Heart left ventricle (tissue), 16 donors: ENCODE measurements at places on chromosomes 12 and 14.

GRCh38 chr12:94844452-94844851 lies 159.0 kb downstream of the NDUFA12 start:
- no peaks in the 10 kb centered on the region for H3K36me3 ChIP-seq
- no peaks in the 10 kb centered on the region for H3K27me3 ChIP-seq
- H3K4me3 ChIP-seq, result no peak overlapping the region

- DNase-seq, result no peak
- no peak overlapping the region for H3K27ac ChIP-seq
- no peaks in the 10 kb centered on the region for H3K27me3 ChIP-seq
Observed at GRCh38 chr12:60176891-60177290, 581.1 kb downstream of the SLC16A7 start.

DNA sequence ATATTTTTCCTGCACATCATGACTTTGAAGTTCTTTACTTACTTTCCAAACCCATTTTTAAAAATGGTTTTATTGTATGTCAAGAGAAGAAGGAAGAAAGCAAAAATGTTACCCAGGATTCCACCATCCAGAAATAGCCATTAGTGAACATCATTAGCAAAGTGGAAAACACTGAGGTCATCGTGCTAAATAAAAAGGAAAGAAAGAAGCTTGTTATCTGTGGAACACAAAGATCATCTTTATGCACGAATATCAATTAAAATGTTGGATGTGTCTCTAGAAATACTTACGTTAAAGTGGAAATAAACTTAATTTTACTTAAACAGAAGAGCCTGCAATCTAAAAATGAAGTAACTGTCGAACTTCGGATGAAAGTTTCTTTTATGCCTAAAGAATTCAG lies 27.3 kb downstream of the SFSWAP start:
- H3K36me3 ChIP-seq, result peaks cover 55% of the 10 kb centered on the region
- H3K27ac ChIP-seq, result no peak overlapping the region
- no peak overlapping the region for H3K4me3 ChIP-seq

GRCh38 chr12:89278862-89279261 lies 73.4 kb downstream of the DUSP6 start:
- H3K27ac ChIP-seq, result no peak overlapping the region
- no peaks in the 10 kb centered on the region for H3K36me3 ChIP-seq
- no peak for DNase-seq
- no peaks in the 10 kb centered on the region for H3K27me3 ChIP-seq

- H3K27me3 ChIP-seq, result peaks cover 10% of the 10 kb centered on the region
- H3K4me3 ChIP-seq, result no peak overlapping the region
- peaks cover 57% of the 10 kb centered on the region for H3K4me1 ChIP-seq
Observed at GRCh38 chr14:99732436-99733210, 48.5 kb downstream of the CYP46A1 start.
